ENCODE measurements at places on chromosomes 1 and 21. TPM values are rescaled to one million over a fixed set of nuclear protein-coding genes. Genes with fewer than 3 reads are reported as not detected.

The XCL2 gene
- not detected for total RNA-seq

The LRRC53 gene
- total RNA-seq, result not detected

The METTL25B gene
- total RNA-seq, result 77.7 TPM

GRCh38 chr1:175054736-175055135 is 12.9 kb upstream of the TNN start:
- no peak for DNase-seq

DNA sequence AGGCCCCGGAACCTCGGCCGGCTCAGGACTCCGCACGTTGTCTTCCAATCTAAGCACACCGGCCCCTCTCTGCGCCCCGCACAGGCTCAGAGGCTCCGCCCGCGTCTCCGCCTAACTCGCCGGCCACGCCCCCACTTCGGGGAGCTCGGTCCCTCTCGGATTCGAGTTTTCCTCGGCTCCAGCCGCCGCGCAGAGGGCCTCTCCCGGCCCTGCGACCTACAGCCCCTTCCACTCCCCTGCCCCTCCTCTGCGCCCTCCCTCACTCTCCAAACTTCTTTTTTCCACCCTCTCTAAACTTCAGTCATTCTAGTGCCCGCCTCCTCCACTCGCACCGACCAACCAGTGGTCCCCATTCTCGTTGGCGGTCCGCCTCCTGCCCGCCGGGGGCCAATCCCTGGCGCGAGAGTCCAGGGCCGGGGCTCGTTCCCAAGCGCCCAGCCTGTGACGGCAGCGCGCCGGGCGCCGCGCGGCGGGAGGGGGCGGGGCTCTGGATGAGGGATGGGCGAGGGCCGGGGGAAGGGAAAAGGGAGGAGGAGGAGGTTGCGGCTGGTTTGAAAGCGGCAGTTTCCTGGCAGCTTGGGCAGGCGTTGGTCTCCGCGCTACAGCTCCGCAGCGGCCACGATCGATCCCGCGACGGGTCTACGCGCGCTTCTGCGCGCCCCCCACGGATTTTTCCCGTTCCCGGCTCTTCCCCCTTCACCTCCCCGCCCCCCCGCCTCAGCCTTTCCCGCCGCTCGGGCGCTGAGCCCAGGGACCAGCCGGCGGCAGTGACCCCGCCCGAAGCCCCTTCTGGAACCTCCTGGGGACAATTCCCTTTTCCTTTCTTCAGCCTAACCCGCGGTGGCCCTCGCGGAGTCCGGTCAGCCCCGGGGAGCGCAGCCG is at the start of gene MAGI3:
Gene MAGI3 (plus strand): TSS at position 563 of the 882 bp plus-strand sequence. CDS start 519 bp downstream, outside the sequence.
- DNase-seq, result peak; percentile 97

Data from PC-9 (cell line).